ENCODE measurements at places on chromosomes 6 and 20.

DNA sequence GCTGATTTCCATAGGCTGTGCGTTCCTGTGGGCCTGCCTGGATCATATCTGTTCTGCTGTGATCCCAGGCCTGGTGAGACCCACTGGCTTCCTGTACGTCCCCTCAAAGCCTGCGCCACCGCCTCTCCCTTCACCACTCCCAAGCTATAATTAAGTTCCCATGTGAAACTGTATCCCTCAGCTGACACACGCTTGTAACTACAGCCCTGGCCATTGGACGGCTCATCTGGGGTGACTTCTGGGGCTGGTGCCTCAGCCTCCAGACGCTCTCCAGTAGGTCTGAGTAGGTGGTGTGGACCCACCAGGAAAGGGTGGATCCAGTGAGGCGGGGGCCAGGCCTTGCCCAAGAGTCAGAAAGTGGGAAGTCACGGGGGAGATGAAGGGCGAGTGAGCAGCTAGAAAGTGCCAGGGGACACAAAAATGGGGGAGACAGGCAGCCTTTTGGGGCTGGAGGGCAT lies 21.0 kb downstream of the PPARD start:
- peak; percentile 75 for DNase-seq

DNA sequence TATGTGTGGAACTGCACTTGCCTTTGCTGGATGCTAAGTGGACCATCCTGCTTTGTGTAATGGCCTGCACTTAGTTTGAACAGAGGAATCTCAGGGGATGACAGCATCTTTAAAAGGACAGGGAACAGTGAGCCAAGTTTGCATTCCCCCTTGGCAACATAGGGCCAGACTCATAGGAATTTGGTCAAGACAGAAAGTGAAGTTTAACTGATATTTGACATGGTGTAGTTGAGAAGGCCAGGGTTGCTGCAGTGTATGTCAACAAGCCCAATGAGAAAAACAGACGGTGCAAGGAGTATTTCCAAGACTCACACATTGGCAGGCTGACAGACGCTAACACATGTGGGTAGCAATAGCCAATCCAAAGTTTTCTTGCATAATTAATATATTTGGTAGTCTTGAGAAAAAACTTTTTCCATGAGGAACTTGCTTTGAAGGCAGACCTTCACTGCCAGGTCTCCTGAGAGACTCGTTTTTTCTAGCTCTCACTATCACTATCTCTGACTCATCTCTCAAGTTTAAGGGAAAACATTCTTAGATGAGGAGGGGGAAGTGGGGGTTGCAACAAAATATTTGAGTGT lies 213.8 kb downstream of the IBTK start:
- peak; percentile 58 for DNase-seq

DNA sequence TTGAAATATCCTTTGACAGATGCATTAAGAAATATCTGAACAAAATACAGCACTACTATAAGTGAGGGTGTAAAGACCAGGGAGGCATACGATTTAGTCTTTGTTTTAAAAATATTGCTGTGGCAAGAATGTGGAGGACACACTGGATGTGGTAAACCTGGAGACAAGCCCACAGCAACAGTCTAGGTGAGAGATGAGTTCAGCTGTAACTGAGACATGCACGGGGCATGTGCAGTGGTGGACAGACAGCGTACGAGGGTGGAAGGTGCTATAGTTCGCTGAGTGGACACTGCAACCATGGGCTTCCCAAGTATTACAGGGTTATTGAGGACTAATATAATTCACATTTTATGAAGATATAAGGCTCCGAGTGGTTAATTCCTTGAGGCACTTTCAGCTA lies 1.8 kb downstream of the NANP start:
- no peak for DNase-seq

DNA sequence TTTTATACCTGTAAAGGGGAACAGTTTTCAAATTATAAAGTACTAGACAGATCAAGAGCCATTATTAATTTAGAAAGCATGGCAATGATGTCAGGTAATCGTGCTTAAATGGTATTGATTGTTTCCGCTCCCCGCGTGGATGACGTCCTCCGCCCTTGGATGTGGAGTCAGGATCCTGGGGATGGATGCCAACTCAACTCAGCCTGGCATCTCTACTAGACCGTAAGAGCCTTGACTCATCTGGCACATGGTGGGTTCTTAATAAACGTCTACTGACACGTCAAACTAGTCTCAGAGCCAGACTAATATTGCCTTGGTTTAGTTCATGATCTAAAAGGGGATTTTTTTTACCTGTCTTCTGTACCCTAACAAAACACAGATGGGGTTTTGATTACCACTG lies 80.2 kb downstream of the LRFN2 start:
- DNase-seq: no peak

GRCh38 chr20:38673725-38674091 lies 50.6 kb upstream of the SLC32A1 start:
- DNase-seq: peak; percentile 18

GRCh38 chr6:45586216-45587171 lies 208.8 kb upstream of the SUPT3H start:
- no peak for DNase-seq

- peak; percentile 30 for DNase-seq
Observed at GRCh38 chr20:953742-954141, 37.6 kb upstream of the ANGPT4 start.

All from EH (cell line).